Thymus (tissue), 14 donors: ENCODE measurements at places on chromosomes 5 and 9.
A peak's percentile ranks its signal among the peaks of the same experiment; 100 is the strongest.

DNA sequence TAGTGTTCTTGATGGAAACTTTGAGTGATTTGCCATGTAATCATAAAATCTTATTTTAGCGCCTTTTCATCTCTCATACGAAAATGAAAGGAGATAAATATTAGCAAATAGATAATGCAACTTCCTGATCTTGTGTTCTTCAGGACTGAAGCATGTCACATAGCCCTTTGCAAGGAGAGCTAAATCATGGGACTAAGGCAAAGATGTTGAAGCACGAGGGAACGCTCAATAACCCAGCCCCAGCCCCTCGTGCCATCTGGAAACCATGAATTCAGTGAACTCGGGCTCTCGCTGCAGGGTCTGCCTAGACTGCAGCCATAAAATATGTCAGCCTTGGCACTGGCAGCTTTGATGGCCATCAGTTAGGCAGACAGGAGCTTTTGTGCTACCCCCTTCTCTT is 58.2 kb downstream of the F2RL2 start:
- DNase-seq: no peak
- no peaks in the 10 kb centered on the region for H3K4me1 ChIP-seq
- no peak overlapping the region for H3K27ac ChIP-seq
- no peaks in the 10 kb centered on the region for H3K27me3 ChIP-seq

GRCh38 chr9:17004500-17004899 is 130.3 kb upstream of the CNTLN start:
- DNase-seq: no peak
- no peak overlapping the region for H3K27ac ChIP-seq
- H3K4me1 ChIP-seq: no peaks in the 10 kb centered on the region
- no peaks in the 10 kb centered on the region for H3K36me3 ChIP-seq
- H3K4me3 ChIP-seq: no peak overlapping the region
- no peaks in the 10 kb centered on the region for H3K27me3 ChIP-seq

DNA sequence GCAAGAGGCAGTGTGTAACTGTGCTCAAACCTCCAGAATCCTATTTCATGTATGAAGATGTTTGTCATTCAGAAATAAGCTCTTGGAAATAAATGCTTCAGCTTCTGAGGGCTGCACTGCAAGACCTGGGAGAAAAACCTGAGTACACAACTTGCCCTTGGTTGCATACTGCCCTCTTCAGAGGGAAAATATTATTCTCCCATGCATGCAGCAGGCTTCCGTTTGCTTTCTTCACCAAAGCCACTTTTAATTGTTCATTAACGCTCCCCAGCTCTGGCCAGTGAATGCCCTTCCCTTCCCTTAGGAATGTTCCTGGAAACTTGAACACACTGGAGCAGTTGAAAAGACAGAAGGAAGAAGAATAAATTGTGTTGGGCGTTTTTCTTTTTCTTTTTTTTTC is 2.5 kb upstream of the WHRN start:
- H3K4me3 ChIP-seq: no peak overlapping the region
- H3K27ac ChIP-seq: no peak overlapping the region
- peaks cover 22% of the 10 kb centered on the region for H3K4me1 ChIP-seq
- DNase-seq: peak; percentile 26

GRCh38 chr9:34256104-34256503 is 73.0 kb downstream of the KIF24 start:
- no peaks in the 10 kb centered on the region for H3K27me3 ChIP-seq
- no peak overlapping the region for H3K4me3 ChIP-seq
- DNase-seq: peak; percentile 47
- H3K4me1 ChIP-seq: peaks cover 39% of the 10 kb centered on the region
- H3K36me3 ChIP-seq: peaks cover 43% of the 10 kb centered on the region

DNA sequence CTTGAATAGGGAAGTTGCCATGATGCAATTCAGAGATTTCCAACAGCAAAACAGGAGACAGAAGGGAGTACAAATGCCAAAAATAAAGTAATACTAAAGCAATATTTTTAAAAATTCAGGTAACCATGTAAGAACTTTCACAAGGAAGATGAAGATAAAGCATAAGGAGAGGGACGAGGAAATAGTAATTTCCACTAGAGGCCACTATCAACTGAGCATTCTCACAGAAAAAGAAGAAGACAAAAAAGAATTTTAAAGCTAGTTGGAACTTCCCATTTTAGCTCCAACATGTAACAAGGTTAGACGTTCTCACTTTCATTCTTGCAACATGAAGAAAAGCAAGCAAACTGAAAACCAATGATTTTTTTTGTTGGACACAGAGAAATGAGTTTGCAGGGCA is 779.9 kb upstream of the CDH6 start:
- H3K27ac ChIP-seq: no peak overlapping the region
- H3K4me1 ChIP-seq: no peaks in the 10 kb centered on the region
- H3K27me3 ChIP-seq: no peaks in the 10 kb centered on the region
- no peak overlapping the region for H3K4me3 ChIP-seq

DNA sequence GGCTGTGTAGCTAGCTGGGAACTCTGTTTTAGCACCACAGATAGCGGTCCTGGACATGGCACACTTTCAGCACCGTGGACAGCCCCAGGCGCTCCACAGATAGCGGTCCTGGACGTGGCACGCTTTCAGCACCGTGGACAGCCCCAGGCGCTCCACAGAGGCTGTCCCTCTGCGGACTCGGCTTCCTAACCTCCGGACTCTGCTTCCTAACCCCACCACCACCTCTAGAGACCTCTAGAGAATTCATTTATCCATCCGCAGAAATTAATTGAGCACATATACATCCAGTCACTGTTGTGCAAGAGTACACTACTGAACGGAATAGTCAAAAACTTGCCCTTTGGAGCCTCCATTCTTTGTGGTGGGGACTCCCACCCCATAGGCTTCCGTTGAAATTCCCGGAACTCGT is 27.4 kb downstream of the UNC5A start:
- peaks cover 15% of the 10 kb centered on the region for H3K27me3 ChIP-seq
- H3K4me3 ChIP-seq: no peak overlapping the region
